ENCODE measurements at places on chromosomes 11 and 22.
A peak's percentile ranks its signal among the peaks of the same experiment; 100 is the strongest.

DNA sequence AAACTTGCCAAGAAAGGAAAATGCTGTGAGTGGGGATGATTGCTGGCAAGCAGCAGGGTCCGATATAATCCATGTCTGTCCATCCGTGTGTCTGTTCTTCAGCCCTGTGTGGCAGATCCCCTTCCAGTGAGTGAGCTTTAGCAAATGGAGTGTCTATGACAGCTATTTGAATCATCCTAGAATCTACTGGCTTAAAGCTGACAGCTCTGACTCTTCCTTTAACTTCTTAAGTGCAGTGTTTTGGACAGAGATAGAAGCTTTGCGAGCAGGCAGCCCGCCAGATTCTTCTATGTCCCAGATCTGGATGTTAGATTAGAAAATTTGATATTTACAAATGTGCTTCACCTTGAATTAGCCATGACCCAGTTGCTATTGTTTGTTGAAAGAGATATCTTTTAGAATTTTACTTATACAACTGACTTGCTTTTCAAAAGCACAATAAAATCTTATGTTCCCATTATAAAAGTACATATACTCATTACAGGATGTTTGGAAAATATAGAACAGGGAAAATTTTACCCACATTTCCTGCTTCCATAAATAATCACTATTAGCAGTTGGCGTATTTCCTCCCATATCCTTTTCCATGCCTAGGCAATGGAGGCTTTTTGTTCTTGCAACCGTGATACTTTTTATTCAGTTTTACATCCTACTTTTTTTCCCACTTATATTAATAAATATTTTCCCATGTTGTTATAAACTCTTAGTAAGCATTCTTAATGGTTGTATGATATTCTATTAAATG is 124.5 kb downstream of the COMMD9 start:
- DNase-seq, result no peak

- DNase-seq, result no peak
These were observed 3.8 kb upstream of the MMP7 start for GRCh38 chr11:102534261-102534872.

DNA sequence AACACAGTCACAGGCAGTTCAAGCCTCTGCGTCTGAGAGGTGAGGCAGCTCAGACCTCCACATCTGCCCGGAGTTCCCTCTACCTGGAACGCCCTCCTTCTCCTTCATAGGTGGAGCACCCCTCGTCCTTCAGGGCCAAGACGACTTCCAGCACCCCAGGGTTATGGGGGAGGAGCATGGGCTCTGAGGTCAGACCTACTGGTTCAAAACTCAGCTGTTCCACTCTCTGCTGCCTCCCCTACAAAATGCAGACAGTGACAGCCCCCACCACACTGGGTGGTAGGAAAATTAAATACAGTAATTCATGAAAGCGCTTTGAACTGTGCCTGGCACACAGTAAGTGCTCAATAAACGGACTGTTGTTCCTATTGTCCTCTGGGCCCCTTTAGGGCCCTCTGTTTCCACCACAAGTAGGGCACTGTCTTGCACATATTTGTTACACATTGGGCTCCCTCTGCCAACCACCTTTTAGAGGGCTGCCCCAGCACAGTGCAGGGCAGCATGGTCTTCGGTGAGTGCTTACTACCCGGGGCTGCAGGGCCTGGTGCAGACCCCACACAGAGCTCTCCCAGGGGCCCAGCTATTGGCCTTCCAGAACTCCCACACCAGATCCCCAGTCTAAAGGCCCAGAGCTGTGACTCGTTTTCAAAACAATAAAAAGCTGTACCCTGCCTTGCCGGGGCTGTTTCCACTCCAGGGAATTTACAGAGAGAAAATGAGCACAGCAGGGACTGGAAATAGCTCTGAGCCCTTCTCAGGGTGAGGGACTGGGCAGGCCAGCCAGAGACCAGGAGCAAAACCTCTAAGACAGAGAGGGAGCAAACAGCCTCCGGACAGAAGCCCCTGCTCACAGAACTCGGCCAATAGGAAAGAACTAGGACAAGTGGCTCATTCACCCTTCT is 2.5 kb downstream of the TMEM184B start:
- no peak for DNase-seq

DNA sequence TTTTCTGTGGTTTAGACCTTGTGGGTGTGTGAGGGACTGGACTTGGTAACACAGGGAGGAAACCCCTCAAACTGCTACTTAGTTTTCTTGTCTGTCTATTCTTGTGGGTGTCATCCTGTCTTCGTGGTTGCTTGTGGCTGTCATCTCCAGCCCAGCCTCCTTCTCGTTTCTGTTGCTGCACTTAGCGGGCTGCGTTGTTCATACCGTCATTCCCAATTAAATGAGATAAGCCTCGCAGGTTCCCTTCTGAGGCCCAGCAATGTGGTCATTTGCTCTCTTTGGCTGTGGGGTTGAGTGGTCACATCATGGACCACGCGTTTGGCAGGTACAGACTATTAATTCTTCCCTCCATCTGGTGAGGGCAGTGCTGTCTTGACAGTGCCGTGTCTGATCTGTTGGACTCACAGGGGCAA is 18.8 kb downstream of the PANX1 start:
- peak; percentile 18 for DNase-seq

DNA sequence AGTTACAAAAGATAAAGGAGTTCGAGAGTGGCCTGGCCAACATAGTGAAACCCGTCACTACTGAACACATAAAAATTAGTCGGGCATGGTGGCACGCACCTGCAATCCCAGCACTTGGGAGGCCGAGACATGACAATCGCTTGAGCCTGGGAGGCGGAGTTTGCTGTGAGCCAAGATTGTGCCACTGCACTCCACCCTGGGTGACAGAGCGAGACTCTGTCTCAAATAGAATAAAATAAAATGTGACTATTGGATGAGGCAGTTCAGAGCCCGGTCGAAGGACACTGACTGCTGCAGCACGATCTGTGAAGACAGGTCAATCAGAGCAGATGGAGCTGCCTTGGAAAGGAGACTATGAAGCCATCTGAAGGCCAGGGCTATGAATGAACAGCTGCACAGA is 37.7 kb upstream of the ANO1 start:
- no peak for DNase-seq

DNA sequence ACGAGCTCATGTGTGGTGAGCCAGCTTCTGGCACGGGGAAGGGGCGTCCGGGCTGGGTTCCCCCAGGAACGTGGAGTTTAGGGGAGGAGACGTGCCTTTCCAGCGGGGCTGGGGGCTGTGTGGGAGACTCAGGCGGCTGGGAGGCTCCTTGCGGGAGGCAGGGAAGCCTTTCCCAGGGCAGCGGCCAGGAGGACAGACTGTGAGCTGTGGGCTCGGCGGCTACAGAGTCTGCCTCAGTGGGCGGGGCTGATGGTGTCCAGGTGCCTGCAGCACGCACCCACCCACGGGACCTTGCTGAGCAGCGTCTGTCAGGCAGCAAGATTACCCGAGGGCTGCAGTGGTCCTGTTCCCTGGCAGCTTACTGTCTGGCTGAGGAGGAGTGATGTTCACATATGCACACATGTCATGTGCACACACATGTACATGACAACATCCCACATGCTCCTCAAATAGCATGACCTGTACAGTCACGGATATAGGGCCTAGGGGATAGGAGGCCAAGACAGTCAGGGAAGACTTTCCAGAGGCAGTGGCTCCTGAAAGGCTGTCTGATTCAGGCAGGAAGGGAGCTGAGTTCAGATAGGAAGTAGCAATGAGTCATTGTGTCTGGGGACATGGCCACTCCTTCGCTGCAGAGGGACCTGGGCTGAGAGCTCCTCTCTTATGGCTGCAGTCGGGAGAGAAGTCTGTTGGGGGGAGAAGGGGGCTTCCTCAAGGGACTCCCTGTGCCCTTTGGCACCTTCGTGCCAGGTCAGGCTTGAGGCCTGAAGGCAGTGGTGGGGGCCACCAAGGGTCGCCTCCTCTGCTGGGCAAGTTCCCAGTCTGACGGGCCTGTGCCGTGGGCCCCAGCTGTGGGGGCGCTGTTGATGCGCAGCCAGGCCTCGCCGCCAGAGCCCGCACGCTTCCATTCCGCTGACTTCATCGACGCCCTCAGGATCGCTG is 23.3 kb upstream of the PPP6R3 start:
- DNase-seq, result no peak

- no peak for DNase-seq
These were observed 81.0 kb downstream of the CCDC34 start for GRCh38 chr11:27281740-27282590.

DNA sequence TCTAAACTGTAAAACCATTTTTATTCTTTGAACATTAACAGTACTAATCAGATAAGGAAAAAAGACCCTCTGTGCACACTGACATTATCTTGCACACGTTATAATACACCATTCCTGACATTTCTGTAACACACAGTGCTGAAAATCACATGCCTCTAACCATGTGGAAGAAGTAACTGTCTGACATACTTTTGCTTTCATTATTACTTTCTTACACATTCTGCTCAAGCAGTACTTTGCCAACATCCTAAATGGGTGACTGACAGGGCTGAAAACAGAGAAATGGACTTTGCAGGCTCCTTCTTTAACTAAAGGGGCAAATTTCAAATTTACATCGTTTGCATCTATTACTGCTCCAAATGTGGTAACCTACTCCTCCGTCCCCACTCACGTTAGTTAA is 22.8 kb upstream of the TP53AIP1 start:
- DNase-seq, result no peak

DNA sequence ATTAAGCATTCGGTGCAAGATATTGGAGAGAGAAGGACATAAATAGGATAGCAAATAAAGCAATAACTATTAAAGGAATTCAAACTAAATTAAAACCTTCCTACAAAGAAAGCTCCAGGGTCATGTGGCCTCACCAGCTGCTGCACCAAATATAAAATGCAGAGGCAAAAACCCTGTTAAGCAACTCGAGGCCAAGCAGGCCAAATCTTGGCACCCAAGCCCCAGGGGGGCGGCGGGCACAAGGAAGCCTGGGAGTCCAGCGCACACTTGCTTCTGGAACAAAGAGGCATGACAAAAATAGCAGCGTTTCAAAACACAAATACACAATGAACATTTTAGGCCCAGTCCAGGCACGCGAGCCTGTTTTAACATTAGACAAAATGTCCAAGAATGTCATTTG is 20.8 kb downstream of the KRTAP5-6 start:
- no peak for DNase-seq

- no peak for DNase-seq
These were observed 1.0 kb downstream of the TSSK2 start for GRCh38 chr22:19132153-19132552.

DNA sequence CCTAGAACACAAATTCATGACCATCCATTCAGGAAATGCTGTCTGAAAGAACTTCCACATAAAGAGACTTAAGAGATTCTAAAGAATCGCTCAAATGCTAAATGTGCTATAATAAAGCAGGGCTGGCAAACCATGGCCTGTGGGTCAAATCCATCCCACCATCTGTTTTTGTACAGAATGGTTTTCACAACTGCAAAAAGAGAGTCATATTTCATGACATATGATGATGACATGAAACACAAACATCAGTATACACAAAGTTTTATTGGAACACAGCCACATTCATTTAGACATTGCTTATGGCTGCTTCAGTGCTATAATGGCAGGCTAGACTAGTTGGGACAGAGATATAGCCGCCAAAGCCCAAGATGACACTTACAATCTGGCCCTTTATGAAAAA is 85.1 kb downstream of the RRAS2 start:
- DNase-seq, result no peak

DNA sequence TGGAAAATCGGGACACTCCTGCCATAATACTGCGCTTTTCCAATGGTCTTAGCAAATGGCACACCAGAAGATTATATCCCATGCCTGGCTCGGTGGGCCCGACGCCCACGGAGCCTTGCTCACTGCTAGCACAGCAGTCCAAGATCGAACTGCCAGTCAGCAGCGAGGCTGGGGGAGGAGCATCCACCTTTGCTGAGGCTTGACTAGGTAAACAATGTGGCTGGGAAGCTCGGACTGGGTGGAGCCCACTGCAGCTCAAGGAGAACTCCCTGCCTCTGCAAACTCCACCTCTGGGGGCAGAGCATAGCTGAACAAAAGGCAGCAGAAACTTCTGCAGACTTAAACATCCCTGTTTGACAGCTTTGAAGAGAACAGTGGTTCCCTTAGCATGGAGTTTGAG is 15.6 kb downstream of the PTH start:
- no peak for DNase-seq

GRCh38 chr22:38347944-38348750 is 30.9 kb upstream of the CSNK1E start:
- no peak for DNase-seq

GRCh38 chr22:27689664-27690063 is 111.9 kb downstream of the MN1 start:
- DNase-seq, result no peak

GRCh38 chr22:23137905-23138561 is 3.8 kb downstream of the RSPH14 start:
- no peak for DNase-seq

- no peak for DNase-seq
These were observed 20.2 kb downstream of the PVALB start for GRCh38 chr22:36796552-36797175.

DNA sequence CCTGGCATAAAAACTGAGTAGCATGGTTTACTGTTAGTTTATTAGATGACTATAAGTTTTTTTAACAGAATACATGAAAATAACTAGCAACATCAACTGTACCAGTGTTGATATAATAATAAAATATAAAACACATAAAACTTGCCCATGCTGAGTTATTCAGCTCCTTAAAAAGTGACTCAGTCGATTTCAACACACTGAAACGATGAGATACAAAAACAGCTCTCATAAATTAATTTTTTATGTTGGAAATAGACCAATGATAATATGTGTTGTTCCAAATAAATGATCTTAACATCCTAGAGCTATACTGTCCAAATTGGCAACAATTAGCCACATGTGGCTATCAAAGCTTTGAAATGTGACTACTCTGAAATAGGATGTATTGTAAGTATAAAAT is 15.9 kb downstream of the PDGFD start:
- no peak for DNase-seq

- DNase-seq, result peak; percentile 1
These were observed 686 bp downstream of the KIF18A start for GRCh38 chr11:28107191-28107749.

DNA sequence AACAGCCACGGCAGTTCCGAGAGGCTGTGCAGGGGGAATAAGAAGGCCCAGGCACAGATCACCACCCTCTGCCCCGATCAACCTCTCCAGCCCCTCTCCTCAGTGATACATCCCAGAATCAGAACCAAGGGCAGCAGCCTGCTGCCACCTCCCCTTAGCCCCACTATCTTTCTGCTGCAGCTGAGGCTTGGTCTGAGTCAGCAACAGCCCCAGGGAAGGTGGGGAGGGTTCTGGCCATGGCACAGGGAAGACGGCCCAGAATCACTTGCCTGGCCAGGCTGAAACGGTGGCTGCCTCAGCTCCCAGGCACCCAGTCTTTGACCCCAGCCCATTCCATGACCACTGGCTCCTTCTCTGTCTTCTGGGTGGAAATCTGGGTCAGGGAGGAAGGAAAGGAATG is 2.3 kb downstream of the CHID1 start:
- no peak for DNase-seq

GRCh38 chr11:64659417-64660144 is 63.4 kb downstream of the NRXN2 start:
- no peak for DNase-seq
